Colonic mucosa (tissue), 4 donors: ENCODE measurements at places on chromosomes 2 and 18. TPM values are rescaled to one million over a fixed set of nuclear protein-coding genes. Genes with fewer than 3 reads are reported as not detected.

GRCh38 chr2:119859528-119859927 lies 99.8 kb downstream of the PTPN4 start:
- no peak overlapping the region for H3K27ac ChIP-seq
- H3K36me3 ChIP-seq = no peaks in the 10 kb centered on the region
- no peak for DNase-seq
- no peaks in the 10 kb centered on the region for H3K27me3 ChIP-seq
- no peaks in the 10 kb centered on the region for H3K4me1 ChIP-seq

DNA sequence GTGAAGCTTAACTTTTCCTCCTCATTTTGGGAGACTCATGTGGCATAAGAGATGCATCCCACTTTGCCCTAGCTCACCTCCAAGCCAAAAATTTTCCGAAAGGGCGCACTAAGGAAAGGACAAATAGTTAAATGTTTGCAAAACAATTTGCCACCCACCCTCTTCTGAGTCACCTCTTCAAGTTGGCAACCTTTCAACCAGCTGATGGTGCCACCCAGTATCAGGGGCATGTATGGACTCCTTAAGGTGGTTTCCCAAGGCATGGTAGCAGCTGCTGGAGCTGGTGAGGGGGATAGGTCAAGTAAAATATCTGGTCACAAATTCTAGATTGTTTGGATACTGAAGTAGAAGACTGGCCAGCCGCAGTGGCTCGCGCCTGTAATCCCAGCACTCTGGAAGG lies 17.2 kb upstream of the ITGAV start:
- no peaks in the 10 kb centered on the region for H3K4me1 ChIP-seq
- H3K27me3 ChIP-seq = no peaks in the 10 kb centered on the region
- no peak for DNase-seq
- no peaks in the 10 kb centered on the region for H3K36me3 ChIP-seq
- H3K27ac ChIP-seq = no peak overlapping the region

DNA sequence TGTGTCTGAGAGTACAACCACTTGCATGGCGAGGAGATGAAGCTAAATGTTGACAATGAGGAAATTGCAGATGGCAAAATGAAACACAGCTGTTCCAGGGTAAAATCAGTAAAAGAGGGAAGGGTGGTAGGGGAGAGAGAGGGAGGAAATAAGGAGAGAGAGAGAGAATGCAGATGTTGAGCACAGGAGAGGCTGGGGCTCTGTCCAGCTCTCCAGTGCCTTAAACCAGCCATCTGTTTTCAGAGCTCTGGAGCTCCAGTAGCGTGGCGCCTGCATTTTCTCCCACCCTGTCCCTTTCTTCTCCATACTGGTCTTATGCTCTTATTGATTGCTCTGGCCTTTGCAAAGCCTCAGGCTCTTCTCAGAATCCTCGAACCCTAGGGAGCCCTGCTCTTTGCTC lies 52.7 kb upstream of the BOD1L2 start:
- no peak overlapping the region for H3K27ac ChIP-seq
- DNase-seq = no peak
- H3K4me1 ChIP-seq = no peaks in the 10 kb centered on the region
- no peaks in the 10 kb centered on the region for H3K27me3 ChIP-seq
- no peak overlapping the region for H3K4me3 ChIP-seq

GRCh38 chr2:159614534-159615366 lies 1.6 kb downstream of the BAZ2B start:
- H3K27ac ChIP-seq = peak overlapping the region; percentile 98
- no peaks in the 10 kb centered on the region for H3K27me3 ChIP-seq
- H3K4me3 ChIP-seq = peak overlapping the region; percentile 60
- no peak for DNase-seq
- H3K36me3 ChIP-seq = no peaks in the 10 kb centered on the region

DNA sequence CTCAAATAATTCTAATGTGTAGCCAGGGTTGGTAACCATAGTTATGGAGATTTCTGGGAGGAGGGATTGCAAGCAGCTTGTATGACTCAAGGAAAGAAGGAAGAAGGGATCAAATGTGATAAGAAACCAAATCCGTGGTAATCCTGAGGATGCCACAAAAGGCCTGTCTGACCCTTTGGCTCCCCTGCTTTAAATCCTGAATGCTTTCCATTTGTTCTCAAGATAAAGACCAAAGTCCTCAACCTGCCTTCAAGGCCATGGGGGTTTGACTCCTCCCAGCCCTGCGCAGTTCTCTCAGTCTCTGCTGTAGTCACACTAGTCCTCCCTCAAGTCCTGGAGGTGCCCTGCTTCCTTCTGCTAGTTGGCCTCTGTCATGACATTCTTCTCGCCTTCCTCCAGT lies 74.0 kb downstream of the SUMO1 start:
- no peak for DNase-seq
- H3K4me3 ChIP-seq = no peak overlapping the region
- H3K4me1 ChIP-seq = no peaks in the 10 kb centered on the region
- no peaks in the 10 kb centered on the region for H3K36me3 ChIP-seq

DNA sequence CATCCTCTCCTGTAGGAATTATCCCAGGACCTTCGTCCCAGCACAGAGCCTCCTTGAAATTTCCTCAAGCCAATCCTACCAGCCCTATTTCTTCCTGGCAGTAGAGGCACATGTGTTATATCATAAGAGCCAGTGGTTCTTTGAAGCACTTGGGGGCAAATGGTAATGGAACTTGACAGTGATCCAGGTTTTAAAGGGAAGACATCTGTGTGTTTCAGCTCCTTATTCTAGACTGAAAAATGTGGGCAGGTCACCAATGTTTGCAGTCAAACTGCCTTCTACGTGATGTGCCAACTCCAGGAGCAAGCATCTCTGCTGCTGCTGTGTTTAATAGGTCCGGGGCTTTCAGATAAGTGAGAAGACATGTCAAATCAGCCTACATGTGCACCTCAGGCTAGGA lies 157.1 kb downstream of the GALNT14 start:
- H3K27me3 ChIP-seq = no peaks in the 10 kb centered on the region
- DNase-seq = no peak
- H3K27ac ChIP-seq = no peak overlapping the region
- H3K36me3 ChIP-seq = no peaks in the 10 kb centered on the region
- no peaks in the 10 kb centered on the region for H3K4me1 ChIP-seq

DNA sequence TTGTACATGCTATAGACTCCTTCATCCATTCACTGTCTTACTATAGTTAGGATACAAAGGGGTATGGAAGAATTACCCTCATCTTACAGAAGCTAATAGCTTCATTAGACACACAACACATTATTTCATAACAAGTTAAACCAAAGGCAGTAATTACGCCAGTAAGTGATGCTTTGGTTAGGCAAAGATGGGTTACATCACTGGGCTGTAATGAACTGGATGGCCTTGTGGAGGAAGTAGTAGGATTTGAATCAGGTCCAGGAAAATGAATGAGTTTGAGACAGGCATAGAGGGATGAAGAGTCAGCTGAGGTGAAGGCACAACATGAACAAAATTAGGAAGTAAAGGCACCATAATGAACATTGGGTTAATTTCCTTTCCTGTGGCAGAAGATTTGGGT lies 80.1 kb downstream of the SOCS6 start:
- H3K4me1 ChIP-seq = no peaks in the 10 kb centered on the region
- H3K27me3 ChIP-seq = no peaks in the 10 kb centered on the region
- DNase-seq = no peak
- no peaks in the 10 kb centered on the region for H3K36me3 ChIP-seq

DNA sequence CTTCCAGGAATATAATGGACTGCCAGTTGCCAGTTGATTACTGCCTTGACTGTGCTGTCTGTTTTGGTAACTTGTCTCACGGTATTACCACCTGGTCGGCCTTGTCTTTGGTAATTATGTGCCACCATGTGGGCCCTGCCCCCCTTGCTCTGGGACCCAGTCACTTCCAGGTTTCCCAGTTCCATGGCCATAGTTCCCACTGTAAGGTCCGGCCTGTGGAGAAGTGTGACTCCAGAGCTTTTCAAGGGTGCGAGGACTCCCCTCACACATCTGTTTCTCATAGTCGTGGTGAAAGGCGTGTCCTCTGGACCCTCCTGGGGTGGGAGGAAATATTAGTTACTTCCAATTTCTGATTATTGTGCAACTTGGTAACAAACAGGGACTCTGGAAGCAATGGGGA lies 150.5 kb downstream of the SEPTIN10 start:
- no peak overlapping the region for H3K27ac ChIP-seq
- no peak for DNase-seq
- H3K4me3 ChIP-seq = no peak overlapping the region
- H3K36me3 ChIP-seq = no peaks in the 10 kb centered on the region

DNA sequence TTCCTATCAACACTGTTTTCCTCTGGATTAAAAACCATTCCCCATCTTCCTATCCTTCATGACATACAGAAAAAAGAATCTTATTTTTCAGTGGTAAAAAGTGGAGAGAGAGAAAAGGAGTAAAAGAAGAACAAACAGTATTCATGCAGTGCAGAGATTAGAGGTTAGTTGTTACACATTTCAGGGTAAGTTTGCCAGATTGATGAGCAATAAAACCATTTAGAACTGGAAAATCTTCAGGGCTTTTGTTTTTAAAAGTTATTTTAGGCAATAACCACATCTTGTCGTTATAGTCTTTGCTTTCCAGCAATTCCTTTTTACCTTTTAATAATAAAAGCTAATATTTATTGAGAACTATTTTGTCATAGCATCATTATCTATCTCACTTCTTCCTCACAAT lies 104.5 kb downstream of the GPD2 start:
- DNase-seq = no peak
- H3K4me1 ChIP-seq = no peaks in the 10 kb centered on the region
- H3K36me3 ChIP-seq = no peaks in the 10 kb centered on the region
- no peaks in the 10 kb centered on the region for H3K27me3 ChIP-seq
- no peak overlapping the region for H3K27ac ChIP-seq

DNA sequence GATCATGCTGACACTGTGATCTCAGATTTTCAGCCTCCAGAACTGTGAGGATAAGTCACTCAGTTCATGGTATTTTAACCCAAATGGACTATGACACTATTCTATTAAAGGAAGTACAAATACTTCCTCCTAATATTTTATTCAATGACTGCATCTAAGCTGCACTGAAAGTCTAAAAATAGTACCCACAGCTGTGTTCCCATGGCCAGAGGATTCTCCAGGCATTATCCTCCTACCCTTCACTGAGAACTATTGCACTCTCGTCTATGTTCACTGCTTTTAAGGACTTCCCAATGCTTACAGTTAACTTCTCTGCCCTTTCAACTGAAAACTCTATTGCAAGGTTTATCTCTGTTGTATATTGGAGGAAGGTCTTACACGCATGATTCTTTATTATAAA lies 15.2 kb downstream of the LRATD1 start:
- H3K4me3 ChIP-seq = no peak overlapping the region
- peaks cover 4% of the 10 kb centered on the region for H3K36me3 ChIP-seq
- DNase-seq = no peak
- H3K27me3 ChIP-seq = no peaks in the 10 kb centered on the region
- no peaks in the 10 kb centered on the region for H3K4me1 ChIP-seq
- H3K27ac ChIP-seq = no peak overlapping the region

DNA sequence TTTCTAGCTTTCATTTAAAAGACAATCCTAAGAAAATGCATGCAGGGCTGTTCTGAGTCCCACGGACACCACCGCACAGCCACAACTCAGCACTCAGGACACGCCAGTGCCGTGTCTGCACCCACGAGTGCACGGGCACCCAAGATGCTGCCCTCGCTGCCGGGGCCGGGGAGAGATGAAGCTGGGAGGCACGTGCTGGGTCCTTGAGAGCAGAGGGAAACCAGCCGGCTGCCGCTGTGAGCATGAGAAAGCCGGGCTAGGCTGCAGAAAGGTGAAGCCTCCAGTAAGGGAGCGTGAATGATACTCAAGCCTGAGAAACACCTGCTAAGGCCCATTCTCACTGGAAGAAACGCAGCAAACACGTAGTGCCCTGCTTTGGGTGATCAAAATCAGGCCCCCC lies 4.8 kb downstream of the COPS9 start:
- DNase-seq = no peak
- H3K27me3 ChIP-seq = no peaks in the 10 kb centered on the region
- no peak overlapping the region for H3K4me3 ChIP-seq
- H3K27ac ChIP-seq = no peak overlapping the region

GRCh38 chr18:23239885-23240608 lies 104.8 kb downstream of the CABLES1 start:
- H3K4me1 ChIP-seq = no peaks in the 10 kb centered on the region
- no peak overlapping the region for H3K27ac ChIP-seq
- no peaks in the 10 kb centered on the region for H3K27me3 ChIP-seq

DNA sequence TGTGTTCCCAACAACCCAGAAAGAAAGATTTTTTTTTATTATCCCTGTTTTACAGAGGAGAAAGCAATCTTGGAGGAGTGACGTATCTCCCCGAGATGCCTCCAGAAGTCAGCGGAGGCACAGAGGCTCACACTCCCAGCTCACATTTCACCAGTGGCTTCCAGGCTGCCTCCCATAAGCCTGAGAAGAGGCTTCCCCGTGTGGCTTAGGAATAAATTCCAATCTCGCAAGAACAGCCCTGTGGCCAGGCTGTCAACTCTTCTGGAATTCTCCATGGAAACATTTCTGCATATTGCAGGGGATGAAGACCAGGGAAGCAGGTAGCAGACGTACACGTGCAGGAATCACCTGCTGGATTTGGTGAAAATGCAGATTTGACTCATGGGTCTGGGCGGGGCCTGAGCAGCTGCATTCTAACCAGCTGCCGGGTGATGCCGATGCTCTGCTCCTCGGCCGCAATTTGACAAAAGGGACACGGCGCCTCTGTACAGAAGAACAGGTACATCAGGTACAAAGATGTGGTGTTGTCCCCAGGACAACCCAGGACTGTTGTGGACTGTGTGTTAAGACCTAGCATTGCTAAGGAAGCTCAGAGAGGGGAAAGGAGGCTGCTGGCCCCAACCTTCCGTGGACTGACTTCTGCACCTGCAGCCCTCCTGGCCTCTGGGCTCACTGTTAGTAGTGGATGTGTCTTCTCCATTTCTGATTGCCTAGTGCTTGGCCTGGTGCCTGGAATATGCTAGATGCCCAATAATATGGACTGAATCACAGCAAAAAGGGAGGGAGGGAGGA lies 114.2 kb upstream of the ID2 start:
- H3K36me3 ChIP-seq = no peaks in the 10 kb centered on the region
- no peak overlapping the region for H3K4me3 ChIP-seq

- no peak for DNase-seq
- H3K4me3 ChIP-seq = no peak overlapping the region
- H3K27ac ChIP-seq = no peak overlapping the region
- H3K27me3 ChIP-seq = no peaks in the 10 kb centered on the region
Observed at GRCh38 chr2:227447606-227448005, 24.4 kb upstream of the AGFG1 start.

- no peak overlapping the region for H3K27ac ChIP-seq
- H3K36me3 ChIP-seq = no peaks in the 10 kb centered on the region
- no peaks in the 10 kb centered on the region for H3K4me1 ChIP-seq
- H3K27me3 ChIP-seq = no peaks in the 10 kb centered on the region
- H3K4me3 ChIP-seq = no peak overlapping the region
- no peak for DNase-seq
Observed at GRCh38 chr18:72458271-72458670, 85.9 kb downstream of the CBLN2 start.

SERPINB2 gene
- not detected for total RNA-seq

CPS1 gene
- 2.7 TPM for total RNA-seq

IMPA2 gene
- 150 TPM for total RNA-seq

CCDC121 gene
- 2.9 TPM for total RNA-seq

CROCC2 gene
- 0.05 TPM for total RNA-seq

ELOA2 gene
- not detected for total RNA-seq

FAM161A gene
- total RNA-seq = 2.5 TPM

PIEZO2 gene
- 4.0 TPM for total RNA-seq
